Activated CD8-positive, alpha-beta T cell treated with anti-CD3 and anti-CD28 coated beads for 36 hours (primary cell): ENCODE measurements at places on chromosomes 2 and 18.

DNA sequence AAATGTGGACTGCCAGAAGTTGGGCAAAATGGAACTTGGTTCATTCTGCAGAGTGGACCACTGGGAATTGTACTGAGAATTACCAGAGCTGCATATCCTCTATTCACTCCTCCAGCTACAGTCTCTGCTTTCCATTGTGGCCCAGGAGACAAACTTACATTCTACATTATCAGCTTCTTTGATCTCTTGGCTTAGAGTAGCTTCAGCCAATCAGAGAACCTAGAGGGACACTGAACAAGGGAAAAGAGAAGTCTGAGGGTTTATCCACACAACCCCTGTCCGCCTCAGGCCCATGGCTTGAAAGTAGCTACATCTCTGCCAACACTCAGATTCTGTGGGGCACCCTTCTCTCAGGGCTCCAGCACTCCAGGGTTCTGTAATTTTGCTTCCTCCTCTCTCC, 251.1 kb downstream of the TRIB2 start:
- DNase-seq: no peak

GRCh38 chr2:101655702-101656422, 41.6 kb upstream of the MAP4K4 start:
- DNase-seq: no peak

- no peak for DNase-seq
Measured at GRCh38 chr2:231575612-231576256, 16.9 kb upstream of the TEX44 start.

- no peak for DNase-seq
Measured at GRCh38 chr18:471716-472115, 28.8 kb downstream of the COLEC12 start.

- DNase-seq: no peak
Measured at GRCh38 chr2:237670641-237671040, 43.3 kb downstream of the LRRFIP1 start.

DNA sequence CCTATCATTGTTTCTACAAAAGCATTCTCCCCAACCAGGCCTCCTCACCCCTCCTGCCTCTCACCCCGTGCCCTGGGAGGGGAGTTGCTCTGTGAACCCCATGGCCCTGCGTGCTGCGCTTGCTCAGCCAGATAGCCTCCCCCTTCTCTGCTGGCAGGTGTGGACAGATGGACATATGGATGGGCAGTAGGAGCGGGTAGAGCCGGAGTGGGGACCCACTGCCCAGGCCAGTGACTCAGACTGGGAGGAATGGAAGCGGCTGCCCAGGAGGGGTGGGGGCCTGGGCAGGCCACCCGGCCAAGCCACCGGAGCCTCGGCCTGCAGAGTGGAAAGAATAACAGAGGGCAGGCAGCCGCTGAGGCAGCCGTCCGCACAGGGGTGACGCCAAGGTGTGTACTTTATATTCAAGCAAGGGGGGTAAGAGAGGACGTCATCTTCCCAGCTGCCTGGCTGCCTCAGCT, 8.7 kb downstream of the CYP26B1 start:
- DNase-seq: no peak

GRCh38 chr18:5030636-5031035, 166.4 kb downstream of the AKAIN1 start:
- no peak for DNase-seq

GRCh38 chr2:160891353-160891740, 268.9 kb upstream of the TANK start:
- DNase-seq: no peak

GRCh38 chr18:61322265-61322873, 10.9 kb upstream of the CDH20 start:
- DNase-seq: peak; percentile 64

- DNase-seq: no peak
Measured at GRCh38 chr2:82330155-82330554, 2025.6 kb upstream of the LRRTM1 start.

DNA sequence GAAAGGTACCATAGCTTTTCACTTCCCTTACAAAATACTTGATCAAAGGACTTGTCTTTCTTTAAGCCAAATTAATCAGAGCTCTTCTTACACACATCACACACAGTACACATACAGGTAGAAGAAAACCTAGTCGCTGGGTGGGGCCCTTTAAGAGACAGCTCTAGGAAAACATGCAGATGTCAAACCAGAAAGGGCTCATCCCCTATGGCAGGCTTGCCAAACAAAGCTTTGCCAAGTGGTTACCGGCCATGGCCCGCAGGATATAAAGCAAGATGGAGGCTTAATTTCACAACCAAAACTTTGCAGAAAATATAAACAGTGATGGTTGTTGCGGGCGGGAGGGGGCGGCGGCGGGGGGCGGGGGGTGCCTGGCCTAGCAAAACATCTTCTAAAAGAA, 2156.0 kb upstream of the PIK3C3 start:
- DNase-seq: no peak

- DNase-seq: no peak
Measured at GRCh38 chr2:145751629-145752028, 1231.7 kb upstream of the ZEB2 start.

DNA sequence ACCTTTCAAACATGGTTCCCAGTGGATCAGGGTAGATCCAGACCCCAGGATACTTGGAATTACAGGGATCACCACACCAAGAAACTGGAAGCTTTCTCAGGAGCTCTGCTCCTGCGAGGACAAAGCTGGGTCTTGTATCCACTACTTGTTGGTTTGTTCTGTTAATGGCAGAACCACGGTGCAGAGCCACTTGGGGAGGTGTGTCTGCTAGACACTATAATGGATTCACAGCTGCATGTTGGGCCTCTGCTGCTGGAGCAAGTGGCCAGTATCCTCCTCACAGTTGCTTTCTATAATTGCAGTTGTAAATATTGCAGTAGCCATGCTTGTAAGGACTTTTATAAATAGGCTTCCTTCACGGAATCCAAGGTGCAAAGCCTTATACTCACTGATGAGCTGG, 12.9 kb downstream of the FOSL2 start:
- no peak for DNase-seq

GRCh38 chr2:190409616-190410015, 1.5 kb downstream of the MFSD6 start:
- DNase-seq: no peak

GRCh38 chr18:23864624-23865023, 149.9 kb upstream of the TTC39C start:
- DNase-seq: peak; percentile 65

DNA sequence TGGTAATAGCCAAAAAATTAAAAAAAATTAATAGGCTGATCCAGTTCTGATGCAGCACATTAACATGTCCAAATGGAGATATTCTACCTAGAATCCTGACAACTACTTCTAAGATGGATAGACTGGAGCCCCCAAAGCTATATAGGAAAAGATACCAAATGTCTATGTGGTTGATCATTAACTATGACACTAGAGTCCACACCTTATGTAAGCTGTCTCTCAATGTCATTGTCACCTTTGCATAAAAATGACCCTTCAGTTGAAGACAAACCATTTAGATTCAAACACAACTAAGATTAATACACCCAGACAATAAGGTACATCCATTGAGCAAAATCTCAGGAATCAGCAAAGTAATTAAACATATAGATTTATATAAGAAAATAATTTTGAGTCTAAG, 14.6 kb downstream of the ZNF396 start:
- DNase-seq: no peak

DNA sequence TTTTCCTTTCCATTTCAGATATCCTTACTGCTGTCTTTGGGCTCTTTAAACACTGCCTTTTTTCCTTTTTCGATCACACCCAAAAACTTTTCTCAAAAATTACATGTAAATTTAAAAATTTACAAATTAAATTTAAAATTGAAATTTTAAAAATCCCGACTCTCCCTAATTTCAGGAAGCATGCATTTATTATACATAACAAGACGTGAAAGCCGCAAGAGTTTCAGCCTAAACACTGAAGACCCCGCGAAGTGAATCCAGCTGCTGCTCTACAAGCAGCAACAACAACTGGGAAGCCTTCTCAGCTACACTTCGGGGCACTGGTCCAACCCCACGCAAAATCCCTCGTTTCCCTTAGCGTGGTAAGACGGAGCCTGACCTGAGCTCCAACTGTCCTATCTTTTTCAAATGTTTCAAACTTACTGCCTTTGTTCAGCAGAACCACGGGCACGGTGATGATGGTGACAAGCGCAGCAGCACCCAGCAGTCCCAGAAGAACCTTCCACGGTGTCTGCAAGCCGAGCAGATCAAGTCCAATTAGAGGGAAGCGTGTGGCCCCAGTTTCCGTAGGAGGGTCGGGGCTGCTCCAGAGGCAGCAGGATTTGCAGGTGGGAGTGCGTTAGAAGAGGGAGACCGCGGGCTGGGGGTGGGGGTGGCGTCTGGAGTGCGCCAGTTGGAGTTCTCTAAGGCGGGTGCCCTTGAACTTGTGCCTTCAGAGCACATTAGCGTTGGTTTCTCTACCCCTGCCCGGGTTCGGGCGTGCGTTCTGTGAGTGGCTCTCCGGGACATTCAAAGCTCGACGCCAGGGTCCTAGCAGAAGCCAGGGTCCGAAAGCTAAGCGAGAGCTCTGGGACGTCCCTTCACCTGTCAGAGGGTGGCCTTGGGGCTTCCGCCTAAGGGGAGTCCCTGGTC, 783 bp downstream of the DPP4 start:
- DNase-seq: peak; percentile 36
